ENCODE measurements at places on chromosomes 4 and X.

- no peak for DNase-seq
Measured at GRCh38 chr4:122525865-122526264, 69.3 kb upstream of the IL2 start.

DNA sequence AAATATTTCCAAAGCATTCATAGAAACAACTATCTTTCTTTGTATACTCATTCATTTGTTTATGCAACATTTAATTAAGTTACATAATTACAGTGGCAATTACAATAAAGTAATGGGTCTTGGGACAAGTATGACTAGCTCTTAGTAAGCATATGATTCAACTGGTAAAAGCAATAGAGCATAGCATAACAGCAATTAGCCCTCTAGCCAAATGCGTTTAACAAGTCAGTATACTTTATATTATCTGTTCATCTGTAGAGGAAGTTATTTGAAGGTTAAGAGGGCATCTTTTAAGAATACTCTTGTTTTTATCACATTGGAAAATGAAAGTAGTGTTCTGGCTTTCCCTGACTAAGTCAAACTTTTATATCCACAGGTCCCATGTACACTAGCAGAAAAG is 198.1 kb upstream of the UGT8 start:
- DNase-seq, result no peak

- DNase-seq, result no peak
Measured at GRCh38 chrX:150770623-150771022, 77.4 kb downstream of the MTMR1 start.

- DNase-seq, result no peak
Measured at GRCh38 chrX:119442286-119442685, 26.0 kb upstream of the SLC25A5 start.

GRCh38 chrX:46693149-46693548 is 65.8 kb downstream of the SLC9A7 start:
- DNase-seq, result no peak

DNA sequence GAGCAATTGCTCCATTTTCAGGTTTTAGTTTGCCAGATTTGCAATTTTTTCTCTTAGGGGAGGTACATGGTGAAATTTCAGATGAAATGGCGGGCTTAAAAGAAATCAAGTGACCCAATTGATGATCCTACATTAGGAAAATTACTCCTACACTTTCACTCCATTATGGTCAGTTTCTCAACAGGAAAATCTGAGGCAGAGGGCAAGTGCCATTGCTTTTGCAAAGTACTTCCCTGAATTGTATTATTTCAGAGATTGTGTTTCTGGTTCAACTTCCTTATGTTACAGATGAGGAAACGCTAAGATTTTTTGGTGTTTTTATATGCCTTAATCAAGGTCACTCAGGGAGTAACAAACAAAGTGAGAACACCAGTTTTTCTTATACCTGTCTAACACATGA is 302.2 kb downstream of the ARAP2 start:
- DNase-seq, result no peak

DNA sequence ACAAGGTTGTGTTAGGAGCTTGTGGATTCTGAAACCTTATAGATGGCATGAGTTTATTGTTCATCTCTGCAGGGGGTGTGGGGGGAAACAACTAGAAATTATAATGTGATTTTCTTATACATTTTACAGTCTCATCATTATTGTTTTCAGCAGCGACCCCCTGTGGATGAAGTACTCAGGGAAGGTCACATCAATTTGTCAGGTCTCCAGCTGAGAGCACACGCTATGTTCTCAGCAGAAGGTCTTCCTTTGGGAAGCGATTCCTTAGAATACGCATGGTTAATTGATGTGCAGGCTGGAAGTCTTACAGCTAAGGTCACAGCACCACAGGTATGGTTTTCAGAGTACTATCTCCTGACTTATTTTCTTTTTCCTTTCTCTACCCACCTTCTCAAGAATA is 72.2 kb downstream of the BLTP1 start:
- DNase-seq, result no peak

DNA sequence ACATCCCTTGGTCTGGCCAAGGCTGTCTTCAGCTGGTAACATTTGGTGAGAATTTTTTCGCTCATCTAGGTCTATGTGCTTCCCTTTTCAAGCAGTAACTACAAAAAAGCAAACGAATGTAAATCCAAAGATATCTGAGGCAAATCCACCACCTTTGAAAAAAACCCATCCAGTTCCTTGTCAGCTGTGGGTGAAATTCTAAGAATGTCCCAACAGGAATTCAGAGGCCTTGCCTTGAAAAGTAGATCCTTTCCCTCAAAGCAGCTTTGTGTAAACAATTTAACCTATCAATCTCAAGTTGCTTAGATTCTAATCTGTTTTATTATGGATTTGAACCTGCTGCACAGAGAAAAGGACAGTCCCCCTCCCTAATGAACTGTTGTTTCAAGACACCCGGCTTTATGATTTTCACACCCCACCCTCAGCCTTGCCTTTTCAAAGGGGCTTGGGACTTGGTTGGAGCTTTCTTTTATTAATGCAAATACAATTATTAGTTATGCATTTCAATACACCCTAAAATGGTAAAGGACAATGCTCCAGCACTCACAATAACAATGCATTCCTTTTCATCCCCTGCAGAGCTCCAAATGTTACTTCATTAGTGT is 166.6 kb downstream of the LDB2 start:
- no peak for DNase-seq

- no peak for DNase-seq
Measured at GRCh38 chr4:8697826-8698225, 105.3 kb downstream of the CPZ start.

Data from liver (tissue), 10 donors.